ENCODE measurements at places on chromosomes 7 and 10.

- no peak for DNase-seq
These were observed 48.9 kb downstream of the PUS7 start for GRCh38 chr7:105473163-105473562.

DNA sequence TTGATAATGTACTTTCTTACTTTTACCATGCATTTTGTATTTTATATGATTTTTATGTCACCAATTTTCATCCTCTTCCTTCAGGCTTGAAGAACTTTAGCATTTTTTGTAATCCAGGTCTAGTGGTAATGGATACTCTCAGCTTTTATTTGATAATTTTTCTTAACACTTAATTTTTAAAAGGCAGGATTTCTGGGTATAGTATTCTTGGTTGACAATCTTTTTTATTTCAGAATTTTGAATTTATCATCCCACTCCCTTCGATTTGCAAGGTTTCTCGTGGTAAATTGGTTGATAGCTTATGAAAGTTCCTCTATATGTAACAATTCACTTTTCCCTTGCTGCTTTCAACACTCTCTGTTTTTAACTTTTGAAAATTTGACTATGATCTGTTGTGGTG is 363.7 kb downstream of the HTR7 start:
- DNase-seq, result no peak

GRCh38 chr10:72720814-72721660 is 29.1 kb downstream of the MCU start:
- DNase-seq, result no peak

- no peak for DNase-seq
These were observed 379.7 kb upstream of the FOXK1 start for GRCh38 chr7:4302203-4302905.

- DNase-seq, result no peak
These were observed 297.9 kb upstream of the FZD1 start for GRCh38 chr7:90966346-90966745.

DNA sequence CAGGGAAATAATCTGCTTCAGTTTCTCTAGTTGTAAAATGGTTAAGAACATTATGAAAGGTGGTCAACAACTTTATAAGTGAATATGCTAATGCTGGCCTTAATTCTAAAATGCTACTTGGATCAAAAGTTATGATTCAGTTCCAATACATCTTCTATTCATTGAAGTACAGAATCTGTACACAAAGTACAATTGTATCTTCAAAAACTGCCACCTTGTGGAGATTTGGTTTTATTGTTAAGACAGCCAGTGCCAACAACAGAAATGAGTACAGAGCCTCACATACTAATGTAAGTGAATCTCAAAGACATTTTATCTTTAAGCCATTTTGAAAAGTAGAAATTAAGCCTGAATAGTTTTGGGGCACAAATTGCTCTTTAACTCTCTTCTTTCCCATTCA is 194.0 kb downstream of the CFTR start:
- no peak for DNase-seq

GRCh38 chr7:91249506-91250233 is 14.6 kb upstream of the FZD1 start:
- no peak for DNase-seq

GRCh38 chr7:81234896-81235295 is 316.0 kb upstream of the SEMA3C start:
- no peak for DNase-seq

- no peak for DNase-seq
These were observed 305.6 kb downstream of the ARL4A start for GRCh38 chr7:12993025-12993424.

- DNase-seq, result no peak
These were observed 23.1 kb downstream of the NRBF2 start for GRCh38 chr10:63156236-63156635.

- no peak for DNase-seq
These were observed 21.6 kb downstream of the C1GALT1 start for GRCh38 chr7:7203813-7204575.

DNA sequence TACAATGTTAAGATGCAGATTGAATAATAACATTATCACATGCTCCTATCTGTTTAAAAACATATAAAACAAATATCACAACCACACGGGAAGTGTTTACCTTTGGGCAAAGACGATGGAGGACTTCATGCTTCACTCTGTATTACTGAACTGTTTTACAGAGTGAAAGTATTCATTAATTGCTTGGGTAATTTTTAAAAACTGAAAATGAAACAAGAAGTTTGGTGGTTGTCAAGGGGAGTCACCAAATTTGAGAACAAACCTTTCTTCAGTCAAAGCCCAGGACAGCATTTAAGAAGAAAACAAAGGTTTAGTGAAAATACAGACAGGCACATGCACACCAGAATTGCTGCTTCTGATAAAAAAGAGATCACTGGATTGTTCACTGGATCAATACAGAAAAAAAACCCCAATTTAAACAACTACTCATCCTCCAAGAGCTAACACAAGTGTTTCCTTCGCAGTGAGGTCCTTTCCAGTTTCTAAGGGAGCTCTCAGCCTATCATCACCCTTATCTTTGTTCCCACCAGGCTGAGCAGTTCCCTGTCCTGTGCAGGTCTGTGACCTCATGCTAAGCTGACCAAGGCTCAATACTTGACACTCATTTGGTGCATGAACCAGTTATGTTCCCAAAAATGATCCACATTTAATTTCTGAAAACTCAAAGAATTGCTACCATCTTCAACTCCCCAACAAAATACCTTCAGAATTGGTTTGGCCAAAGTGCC is 8.8 kb downstream of the PARP12 start:
- DNase-seq, result no peak

DNA sequence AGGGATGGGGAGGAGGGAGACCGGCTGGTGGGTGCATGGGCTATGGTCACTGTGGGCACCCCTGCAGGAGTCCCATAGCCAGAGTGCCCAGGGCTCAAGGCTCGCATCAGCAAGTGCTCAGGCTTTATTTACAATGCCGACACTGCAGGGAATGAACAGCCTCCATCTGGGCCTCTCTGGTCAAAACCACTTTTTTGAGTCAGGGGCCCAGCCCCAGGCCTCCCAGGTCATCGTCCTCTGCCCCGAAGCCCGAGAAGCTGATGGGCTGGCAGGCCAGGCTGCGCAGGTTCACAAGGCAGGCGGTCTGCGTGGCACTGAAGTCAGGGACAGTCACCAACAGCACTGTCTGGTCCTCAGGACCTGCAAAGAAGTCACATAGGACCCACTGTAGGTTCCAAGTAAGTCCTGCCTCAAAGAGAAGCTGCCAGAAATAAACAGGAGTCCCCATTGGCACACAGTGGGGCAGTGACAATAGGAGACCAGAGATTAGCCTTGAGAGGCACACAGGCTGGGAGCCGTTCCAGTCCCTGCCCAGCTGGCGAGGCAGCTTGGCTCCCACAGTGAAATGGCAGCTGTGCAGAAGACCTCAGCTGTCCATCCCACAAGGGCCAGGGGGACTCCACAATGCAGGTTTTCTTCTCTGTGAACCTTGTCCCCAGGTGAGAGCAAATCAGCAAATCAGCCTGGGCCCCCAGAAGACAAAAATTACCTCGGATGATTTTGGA is 8.6 kb downstream of the POLD2 start:
- no peak for DNase-seq

GRCh38 chr10:122363722-122364463 is 10.6 kb upstream of the PLEKHA1 start:
- no peak for DNase-seq

DNA sequence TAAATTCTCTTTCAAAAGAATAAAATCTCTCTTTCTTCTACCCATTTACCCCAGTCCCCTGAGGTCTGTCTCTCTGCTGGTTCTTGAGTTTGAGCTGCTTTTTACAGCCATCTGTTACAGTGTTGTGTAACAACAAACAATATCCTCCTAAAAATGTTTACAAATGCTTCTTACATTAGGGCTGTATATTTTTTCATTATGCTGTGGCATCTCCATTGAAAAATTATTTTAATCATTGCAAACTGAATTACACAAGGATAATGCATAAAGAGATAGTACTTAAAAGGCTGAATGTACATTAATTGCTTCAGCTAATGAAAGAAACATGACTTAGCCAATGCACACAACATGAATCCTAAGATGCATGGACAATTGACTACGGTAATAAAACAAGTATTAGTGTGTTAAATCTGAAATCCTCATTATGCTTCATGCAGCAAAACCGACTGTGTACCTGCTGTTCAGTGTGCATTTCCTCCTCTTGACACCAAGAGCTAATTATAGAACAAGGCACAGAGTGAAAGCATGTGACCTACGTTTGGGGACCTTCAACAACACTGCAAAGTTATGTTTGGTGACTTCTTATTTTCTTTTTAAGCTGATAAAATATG is 181.7 kb upstream of the RHOBTB1 start:
- no peak for DNase-seq

DNA sequence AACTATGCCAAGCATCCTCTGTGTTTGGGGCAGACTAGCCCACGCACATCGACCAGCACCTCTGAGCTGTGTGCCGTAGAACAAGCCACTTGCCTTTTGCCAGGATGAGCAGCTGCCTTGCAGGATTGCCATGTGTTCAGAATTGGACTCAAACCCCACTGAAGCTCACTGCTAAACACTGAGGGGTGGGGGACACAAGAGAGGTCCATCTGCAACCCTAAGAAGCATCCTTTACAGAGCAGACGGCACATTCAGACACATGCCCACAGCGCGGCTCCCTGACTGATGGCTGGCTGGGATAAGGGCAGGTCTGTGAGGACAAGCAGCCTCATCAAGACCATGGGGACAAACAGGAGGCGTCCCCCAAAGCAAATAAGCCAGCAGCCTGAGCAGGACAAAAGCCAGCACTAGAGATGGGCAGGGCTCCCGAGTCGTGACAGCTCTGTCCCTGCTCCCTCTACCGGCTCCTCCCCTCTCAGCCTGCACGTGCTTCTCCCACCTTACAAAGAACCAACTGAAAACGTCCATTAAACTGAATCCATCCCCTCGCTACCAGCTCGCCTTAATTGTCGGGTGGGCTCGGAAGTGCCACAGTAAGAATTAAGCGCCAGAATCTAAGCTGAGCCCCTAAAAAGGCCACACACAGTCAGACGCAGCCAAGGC is 114.2 kb downstream of the PRKAG2 start:
- no peak for DNase-seq

DNA sequence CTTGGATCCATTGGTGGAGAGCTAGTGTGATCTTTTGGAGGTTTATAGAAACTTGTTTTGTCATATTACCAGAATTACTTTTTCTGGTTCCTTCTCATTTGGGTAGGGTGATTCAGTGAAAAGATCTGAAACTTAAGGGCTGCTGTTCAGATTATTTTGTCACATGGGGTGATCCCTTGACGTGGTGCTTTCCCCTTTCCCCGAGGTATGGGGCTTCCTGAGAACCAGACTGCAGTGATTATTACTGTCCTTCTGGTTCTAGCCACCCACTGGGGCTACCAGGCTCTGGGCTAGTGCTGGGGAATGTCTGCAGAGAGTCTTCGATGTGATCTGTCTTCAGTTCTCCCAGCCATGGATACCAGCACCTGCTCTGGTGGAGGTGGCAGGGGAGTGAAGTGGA is 1030.0 kb downstream of the GRM8 start:
- DNase-seq, result no peak

GRCh38 chr10:68574051-68574450 is 13.9 kb downstream of the TET1 start:
- no peak for DNase-seq

GRCh38 chr10:88361494-88361893 is 221.6 kb downstream of the RNLS start:
- no peak for DNase-seq

- DNase-seq, result no peak
These were observed 1005.8 kb upstream of the C7orf33 start for GRCh38 chr7:147584771-147585193.
